ENCODE measurements at places on chromosomes 11 and 22.

DNA sequence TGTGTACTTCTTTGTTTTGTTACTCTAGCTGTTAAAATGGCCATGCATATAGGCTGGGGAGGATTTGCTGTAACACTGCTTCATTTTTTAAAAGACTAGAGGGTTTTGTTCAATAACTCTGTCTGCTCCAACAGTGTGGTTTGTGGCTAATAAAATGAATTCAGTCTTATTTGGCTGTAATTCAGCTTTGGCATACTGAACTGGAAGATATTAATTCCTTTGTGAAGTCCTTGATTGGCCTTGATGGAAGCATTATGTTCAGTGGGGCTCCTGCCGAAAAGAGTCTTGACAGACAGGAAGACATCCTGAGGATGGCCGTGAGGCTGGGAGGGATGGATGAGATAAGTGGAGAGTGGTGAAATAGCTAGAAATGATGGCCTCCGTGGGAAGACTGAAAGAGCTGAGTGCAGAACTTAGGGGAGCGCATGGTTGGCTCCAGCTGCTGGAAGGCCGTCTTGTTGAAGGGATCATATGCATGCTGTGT is 44.8 kb upstream of the MYO18B start:
- no peaks in the 10 kb centered on the region for H3K27me3 ChIP-seq
- no peak overlapping the region for H3K4me3 ChIP-seq
- peaks cover 2% of the 10 kb centered on the region for H3K4me1 ChIP-seq
- H3K27ac ChIP-seq = no peak overlapping the region
- DNase-seq = no peak

DNA sequence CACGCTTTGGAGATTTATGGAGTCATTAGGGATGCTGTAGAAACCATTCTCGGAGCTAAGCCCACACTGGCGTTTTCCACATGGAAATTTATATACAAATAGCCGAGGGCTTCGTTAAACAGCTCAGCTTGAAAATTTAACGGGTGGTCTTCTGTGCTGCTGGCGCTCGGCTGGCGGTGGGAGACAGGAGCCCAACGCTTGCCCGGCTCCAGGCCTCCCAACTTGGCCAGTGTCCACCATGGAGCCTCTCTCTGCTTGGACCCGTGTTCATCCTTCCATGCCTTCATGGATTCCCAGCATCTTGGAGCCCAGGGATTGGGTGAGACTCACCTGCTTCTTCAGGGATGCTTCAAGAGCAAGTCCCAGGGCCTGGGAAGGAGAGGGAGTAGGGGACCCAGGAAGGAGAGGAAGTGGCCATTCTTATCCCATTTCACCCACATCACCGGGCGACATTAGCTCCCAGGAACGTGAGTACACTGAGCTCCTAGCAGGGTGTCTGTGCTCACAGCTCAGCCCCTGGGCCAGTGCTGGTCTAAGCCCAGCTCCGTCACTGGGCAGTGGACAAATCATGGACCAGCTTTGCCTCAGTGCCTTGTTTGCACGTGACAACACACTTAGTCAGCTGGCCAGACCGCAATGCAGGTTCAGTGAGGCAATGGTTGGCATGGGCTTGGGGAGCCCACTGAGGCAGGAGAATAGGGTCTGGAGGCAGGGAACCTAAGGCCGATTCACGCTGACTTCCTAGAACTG is 944.3 kb downstream of the BRD1 start:
- no peak overlapping the region for H3K27ac ChIP-seq
- H3K27me3 ChIP-seq = no peaks in the 10 kb centered on the region
- H3K4me3 ChIP-seq = no peak overlapping the region
- DNase-seq = no peak

- H3K27ac ChIP-seq = no peak overlapping the region
- no peak for DNase-seq
- H3K27me3 ChIP-seq = no peaks in the 10 kb centered on the region
- H3K36me3 ChIP-seq = no peaks in the 10 kb centered on the region
Measured at GRCh38 chr11:103903621-103904323, 132.7 kb upstream of the DDI1 start.

DNA sequence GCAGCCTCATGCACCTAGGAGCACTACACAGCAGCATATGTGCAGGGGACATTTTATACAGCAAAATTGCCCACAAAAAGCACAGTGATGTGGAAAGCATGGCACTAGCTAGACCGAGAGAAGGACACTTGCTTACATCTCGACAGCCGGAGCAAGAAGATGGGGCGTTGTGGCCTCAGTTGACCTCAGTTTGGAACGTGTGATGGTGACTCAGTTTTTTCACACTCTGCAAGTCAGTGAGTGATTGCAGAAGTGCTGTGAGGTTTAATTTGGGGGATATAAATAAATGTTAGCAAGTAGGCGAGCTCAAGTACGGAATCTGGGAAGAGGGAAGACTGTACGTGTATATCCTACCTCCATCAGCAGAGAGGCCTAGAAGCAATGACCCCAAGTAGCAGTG is 23.3 kb downstream of the LRP5 start:
- H3K4me1 ChIP-seq = peaks cover 57% of the 10 kb centered on the region
- H3K27ac ChIP-seq = no peak overlapping the region
- DNase-seq = no peak

DNA sequence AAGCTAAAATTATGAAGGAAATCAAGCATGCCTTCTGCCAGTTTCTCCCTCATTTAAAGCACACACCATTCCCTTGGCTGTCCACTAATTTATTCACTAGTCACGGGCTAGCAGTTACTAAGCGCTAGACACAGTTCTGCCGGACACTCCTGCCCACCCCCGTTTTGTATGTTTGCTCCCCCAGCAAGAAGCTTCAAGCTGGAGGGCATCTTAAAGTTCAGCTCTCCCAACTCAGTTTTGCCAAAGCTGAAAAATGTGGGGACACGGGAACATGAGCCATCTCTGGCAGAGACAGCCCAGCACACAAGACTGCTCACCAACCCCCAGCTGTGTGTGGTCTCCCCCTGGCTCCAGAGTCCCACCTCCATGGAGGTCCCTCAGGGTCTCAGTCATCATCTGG is 263.6 kb downstream of the BRD1 start:
- no peak for DNase-seq
- peaks cover 9% of the 10 kb centered on the region for H3K36me3 ChIP-seq
- no peaks in the 10 kb centered on the region for H3K27me3 ChIP-seq
- H3K4me1 ChIP-seq = no peaks in the 10 kb centered on the region
- H3K27ac ChIP-seq = no peak overlapping the region

Measured in activated naive CD8-positive, alpha-beta T cell treated with anti-CD3 and anti-CD28 coated beads for 36 hours (primary cell).